ENCODE measurements at places on chromosomes 5 and 9.

DNA sequence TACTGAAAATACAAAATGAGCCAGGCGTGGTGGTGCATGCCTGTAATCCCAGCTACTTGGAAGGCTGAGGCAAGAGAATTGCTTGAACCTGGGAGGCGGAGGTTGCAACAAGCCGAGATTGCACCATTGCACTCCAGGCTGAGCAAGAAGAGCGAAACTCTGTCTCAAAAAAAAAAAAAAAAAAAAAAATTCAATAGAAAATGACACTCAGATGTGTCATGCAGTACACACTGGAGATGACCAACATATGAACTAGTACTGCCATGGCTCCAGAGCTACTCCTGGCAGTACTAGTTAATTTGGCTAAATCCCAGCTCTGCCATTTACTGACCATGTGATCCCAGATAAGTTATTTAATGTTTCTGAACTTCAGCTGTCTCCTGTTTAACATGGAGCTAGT, 7.3 kb downstream of the ATOX1 start:
- DNase-seq, result no peak

- no peak for DNase-seq
Measured at GRCh38 chr5:72441862-72442540, 65.2 kb downstream of the ZNF366 start.

GRCh38 chr5:160500786-160501779, 79.4 kb downstream of the PTTG1 start:
- DNase-seq, result no peak

- DNase-seq, result no peak
Measured at GRCh38 chr5:110055302-110055701, 365.6 kb downstream of the MAN2A1 start.

DNA sequence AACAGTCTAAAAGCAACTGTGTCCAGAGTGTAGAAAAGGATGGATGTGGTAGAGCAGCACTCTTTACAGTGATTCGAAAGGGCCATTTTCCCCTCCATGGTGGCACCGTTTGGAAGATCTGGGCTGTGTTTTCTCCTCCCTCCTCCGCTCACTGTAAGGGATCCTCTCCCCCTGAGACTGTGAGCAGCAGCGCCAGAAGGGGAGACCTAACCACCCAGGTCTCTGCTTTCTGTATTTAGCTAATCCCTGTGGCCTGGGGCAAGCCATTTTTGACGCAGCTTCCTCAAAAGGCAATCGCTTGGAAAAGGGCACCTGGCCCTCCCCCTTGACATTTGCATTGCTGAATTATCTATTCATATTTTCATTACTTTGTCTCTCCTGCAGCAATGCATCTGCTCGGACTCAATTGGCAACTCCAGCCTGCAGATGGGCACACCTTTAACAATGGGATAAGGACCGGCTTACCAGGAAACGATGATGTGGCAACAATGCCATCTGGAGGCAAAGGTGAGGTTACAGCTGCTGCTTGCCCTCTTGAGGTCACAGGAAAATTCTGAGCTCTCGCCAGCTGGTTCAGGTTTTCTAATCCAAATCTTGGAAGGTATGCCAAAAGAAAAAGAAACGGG, 244.3 kb upstream of the WWC1 start:
- no peak for DNase-seq

DNA sequence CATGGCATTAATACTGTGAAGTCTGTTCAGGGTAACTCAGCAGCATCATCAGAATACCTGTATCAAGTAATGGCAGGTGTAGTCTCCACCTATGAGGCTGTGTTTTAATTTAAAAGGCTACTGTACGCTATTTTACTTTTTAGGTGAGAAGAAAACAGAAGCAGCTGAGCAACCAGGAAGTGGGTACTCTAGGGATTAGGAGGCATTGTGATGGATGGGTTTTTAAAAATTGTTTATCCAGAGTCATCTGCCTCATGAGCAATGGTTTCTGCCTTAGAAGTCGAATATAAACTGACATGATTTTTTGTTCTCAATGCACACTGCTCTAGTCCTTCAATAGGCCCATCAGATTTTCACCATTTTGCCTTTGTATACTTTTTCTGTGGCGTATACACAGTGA, 42.6 kb downstream of the PSIP1 start:
- DNase-seq, result no peak

All from CD8-positive, alpha-beta memory T cell (primary cell).